Stimulated activated CD4-positive, alpha-beta T cell treated with anti-CD3 and anti-CD28 coated beads, Interleukin-4, amount 100 ng/mL, for 4 hours (primary cell): ENCODE measurements at places on chromosomes 1 and 21.
A peak's percentile ranks its signal among the peaks of the same experiment; 100 is the strongest.

GRCh38 chr1:7491109-7491817, 279.8 kb upstream of the VAMP3 start:
- DNase-seq, result no peak

DNA sequence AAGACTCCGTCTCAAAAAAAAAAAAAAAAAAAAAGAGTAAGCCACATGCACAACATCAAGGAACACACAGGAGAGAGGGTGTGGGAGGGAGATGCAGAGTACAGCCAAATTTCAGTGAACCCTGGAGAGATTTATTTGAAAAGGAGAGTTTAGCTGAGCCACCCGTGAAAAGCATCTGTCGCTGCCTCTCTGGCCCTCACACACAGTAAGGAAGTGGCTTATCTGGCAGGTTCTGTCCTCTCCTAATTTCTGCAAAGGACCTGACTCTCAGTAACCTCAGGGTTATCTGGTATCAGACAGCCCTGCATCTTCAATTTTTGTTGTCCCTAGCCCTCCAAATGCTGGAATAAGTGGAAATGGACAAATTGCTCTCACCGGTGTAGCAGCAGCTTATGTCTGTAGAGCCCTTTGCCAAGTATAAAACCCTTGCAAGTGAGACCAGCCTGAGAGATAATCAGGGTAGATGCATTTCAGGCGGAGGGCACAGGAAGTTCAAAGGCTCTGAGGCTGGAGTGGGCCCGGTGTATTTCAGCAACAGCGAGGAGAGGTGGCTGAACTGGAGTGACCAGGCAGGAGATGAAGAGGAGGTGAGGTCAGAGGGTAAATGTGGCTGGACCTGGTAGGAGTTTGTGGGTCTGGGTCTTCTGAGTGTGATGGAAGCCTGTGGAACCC, 16.7 kb upstream of the IL10RB start:
- no peak for DNase-seq

DNA sequence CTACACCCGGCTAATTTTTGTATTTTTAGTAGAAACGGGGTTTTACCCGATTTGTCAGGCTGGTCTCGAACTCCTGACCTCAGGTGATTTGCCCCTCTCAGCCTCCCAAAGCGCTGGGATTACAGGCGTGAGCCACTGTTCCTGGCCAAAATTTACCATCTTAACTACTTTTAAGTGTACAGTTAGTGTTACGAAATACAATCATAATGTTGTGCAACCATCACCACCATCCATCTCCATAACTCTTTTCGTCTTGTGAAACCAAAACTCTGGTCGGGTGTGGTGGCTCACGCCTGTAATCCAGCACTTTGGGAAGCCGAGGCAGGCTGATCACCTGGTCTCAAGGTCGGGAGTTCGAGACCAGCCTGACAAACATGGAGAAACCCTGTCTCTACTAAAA, 14.1 kb upstream of the ZBTB40 start:
- no peak for DNase-seq

DNA sequence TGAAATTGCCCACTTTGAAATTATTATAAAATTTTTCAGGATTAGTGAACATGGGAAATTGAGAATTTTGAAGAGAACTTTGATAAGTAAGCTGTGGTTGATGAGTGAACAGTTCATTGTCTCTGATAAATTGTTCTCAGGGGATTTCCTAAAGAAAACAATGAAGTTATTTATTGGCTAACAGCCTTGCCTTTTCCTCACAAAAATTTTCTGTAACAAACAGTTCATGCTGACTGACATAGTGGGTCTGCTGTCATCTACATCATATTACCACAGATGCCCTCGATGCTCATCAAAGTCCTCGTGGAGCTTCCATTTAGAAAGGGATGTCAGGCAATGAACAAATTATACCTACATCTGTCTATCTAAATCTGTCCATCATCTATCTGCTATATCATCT, 113.4 kb downstream of the PTBP2 start:
- no peak for DNase-seq

- no peak for DNase-seq
Observed at GRCh38 chr1:100358210-100358609, 5.9 kb downstream of the CDC14A start.

DNA sequence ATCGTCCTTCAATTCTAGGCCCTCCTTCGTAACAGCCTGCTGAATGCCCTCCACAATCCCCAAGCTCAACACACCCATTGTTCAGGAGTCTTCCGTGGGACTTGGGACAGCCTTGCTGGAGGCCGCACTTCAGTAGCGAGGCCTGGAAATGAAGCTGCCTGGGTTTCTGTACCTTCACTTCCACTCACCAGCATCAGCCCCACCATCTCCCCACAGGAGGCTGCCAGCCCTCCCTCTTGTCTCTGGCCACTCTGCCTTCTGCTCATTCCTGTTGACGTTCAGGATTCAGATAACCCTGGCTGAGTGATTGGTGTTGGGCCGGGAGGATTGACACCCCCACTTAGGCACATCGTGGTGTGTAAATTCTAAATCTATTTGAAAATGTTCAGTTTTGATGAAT, 23.4 kb upstream of the CSF1 start:
- no peak for DNase-seq

DNA sequence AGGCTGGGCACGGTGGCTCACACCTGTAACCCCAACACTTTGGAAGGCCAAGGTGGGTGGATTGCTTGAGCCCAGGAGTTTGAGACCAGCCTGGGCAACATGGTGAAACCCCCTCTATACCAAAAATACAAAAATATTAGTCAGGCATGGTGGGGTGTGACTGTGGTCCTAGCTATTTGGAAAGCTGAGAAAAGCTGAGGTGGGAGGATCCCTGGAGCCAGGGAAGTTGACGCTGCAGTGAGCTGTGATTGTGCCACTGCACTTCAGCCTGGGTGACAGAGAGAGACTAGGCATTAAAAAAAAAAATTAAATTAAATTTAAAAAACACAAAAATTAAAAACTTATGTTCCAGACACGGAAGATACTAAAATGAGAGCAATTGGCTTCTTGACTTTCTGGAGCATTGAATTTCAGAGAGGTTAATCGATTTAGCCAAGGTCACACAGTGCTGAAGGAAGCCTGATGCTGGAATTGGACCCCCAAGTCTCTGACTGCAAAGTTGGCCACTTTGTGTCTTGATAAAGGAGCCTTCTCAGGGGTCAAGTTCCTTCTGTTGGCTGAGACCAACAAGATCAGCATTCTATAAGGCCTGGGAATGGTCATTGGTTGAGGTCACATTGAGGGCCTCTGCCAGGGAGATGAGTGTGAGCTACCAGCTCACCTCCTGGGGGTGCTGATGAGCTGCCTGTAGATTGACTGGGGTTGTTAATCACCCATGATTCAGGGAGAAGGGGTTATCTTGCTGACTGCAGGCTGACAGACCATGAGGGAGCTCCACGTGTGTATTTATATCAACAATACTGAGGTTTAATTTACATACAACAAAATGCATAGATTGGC, 54.3 kb downstream of the RPS6KA1 start:
- DNase-seq, result peak; percentile 15

GRCh38 chr1:204198348-204199340, 2.4 kb upstream of the KISS1 start:
- no peak for DNase-seq

DNA sequence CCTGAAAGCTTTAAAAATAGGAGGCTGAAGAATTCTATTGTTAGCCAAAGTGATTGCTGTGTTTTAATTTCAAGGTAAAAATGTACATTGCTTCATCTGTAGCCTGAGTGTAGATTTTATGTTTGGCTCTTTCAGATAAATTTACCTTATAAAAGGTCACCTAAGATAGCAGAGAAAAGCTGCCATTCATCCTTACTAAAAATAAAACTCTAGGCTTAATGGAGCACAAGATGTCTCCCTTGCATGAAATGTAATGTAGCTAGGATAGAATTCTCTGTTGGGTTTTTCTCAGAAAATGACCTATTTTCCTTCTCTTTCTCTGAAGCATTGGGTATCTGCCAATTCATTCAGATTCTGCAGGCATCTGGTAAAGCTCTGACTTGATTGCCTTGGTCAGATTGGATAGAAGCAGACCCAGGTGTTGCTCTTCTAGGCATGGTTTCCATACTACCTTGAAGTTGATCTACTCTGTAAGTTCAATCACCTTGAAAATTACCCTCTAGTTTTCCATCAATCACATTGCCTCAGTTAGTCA, 176.6 kb upstream of the GORAB start:
- no peak for DNase-seq

DNA sequence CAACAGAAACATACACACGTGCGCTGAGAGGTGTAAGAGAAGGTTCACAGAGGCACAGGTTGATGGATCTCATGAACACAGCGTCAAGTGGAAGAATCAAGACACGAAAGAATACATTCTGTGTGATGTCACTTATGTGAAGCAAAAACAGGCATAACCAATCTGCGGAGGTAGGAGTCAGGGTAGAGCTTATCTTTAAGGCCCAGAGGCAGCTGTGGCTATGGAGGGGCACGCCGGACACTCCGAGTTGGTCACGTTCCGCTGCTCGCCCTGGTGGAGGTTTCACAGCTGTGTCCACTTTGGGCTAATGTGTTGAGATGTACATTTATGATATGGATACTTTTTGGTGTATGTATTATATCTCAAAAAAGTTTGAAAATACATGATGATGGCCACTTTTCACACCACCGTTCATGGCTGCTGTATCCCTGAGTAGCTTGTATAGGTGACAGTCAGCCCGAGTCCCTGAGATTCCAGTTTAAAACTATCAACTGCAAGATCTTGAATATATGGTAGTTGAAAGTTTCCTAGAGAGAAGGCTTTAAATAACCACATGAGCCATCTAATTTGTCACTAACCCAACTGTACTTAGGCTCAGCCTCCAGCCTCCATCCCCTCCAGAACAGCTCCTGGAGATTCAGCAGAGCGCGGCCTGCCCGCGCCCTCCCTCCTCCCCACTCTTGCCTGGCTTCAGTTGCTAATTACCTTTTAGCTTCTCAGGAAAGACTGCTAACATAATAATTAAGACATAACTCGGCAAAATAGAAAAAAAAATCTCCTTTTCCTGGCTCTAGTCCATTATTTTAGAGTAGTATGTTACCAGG, 6.7 kb upstream of the ADARB1 start:
- DNase-seq, result no peak

- DNase-seq, result no peak
Observed at GRCh38 chr1:36355811-36356210, 29.9 kb downstream of the STK40 start.

GRCh38 chr1:188050250-188050649, 1221.5 kb downstream of the PLA2G4A start:
- DNase-seq, result no peak

GRCh38 chr1:8004803-8005573, 21.1 kb downstream of the ERRFI1 start:
- DNase-seq, result no peak

DNA sequence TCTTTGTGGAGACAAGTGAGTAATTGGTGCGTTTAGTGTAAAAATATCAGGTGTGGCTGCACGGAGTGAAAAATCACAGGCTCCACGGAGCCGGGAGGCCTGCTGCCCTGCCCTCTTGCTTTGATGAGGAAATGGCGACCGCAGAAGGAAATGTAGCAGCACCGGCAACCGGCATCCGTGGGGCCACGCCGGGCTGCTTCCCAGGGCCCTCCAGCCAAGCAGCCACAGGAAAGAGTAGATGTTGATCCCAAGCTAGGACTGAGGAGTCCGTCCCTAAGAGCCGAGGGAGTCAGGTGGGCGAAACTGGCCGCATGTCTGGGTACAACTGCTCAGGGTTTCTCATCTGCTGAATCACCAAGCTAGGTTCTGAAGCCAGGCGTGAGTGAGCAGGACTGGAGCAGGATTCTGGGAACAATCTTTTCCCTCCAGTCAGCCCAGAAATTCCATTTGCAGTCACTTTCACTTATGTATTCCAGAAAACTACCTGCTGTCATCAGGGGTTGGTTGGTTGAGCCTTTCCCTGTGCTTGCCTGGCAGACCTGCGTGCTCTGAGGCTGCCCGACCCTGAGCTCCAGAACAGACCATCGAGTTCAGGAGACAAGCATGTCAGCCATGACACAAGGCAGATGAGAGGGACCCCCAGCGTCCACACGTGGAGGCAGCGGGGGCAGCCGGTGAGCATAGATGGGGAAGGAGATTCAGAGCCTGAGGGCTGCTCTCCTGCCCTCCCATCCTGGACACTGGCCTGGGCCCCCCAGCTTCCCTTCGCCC, 5.8 kb upstream of the ITGB2 start:
- DNase-seq, result peak; percentile 41

DNA sequence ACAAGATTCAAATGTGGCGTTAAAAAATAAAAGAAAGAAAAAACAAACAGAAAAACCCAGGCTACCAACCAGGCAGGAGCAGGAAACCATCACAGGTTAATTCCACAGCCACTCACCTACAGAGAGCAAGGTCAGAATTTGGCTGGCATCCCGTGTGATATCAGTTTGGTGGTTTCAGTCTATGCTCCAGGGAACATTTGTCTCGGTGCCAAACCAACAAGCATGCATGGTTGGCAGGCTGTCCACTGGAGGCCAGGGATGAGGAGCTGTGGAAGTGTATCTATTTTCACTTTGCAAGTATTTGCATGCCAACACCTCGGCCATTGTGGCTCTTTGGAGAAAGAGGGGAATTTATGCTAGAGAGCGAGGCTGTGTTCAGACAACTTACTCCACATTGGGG, 53.1 kb upstream of the PROX1 start:
- no peak for DNase-seq

DNA sequence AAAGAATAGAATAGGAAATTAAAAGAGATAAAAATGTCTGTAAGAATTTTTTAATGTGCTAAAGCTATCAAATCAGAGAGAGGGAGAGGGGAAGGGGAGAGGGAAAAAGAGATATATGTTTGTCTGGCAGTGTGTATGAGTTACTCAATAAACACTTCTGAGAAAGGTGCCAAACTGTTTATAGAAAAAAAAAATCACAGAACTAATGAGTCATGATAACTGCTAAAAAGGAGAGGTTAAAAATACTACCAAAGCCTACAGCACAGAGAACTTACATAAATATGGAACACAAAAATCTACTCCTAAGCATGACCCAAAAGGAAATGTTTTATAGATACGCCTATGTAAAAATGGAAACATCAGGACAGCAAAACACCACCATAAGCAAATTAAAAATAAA, 45.4 kb downstream of the SELENOF start:
- DNase-seq, result no peak

GRCh38 chr1:223156343-223156742, 13.3 kb upstream of the TLR5 start:
- no peak for DNase-seq

DNA sequence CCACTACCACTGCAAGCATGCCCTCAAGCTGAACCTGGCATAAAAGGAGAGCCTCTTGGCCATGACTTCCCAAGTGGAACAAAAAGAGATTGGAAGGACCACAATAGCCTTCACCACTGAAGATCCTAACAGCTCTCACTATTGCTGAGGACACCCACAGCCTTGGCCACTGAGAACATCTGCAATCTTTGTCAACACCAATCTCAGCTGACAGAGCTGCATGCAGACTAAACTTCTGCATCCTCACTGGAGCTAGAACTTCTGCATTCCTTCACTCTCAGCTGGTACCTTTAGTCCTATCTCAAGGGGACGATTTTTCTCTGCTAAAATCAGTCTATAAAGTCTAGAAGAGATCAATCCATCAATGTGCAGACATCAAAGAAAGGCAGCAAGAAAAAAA, 8.3 kb upstream of the FCRL2 start:
- DNase-seq, result no peak

- DNase-seq, result no peak
Observed at GRCh38 chr1:93999840-94000415, 90.7 kb upstream of the GCLM start.

GRCh38 chr1:90402893-90403849, 313.9 kb downstream of the BARHL2 start:
- DNase-seq, result no peak
